ENCODE measurements at places on chromosomes 13 and 19. TPM values are rescaled to one million over a fixed set of nuclear protein-coding genes. Genes with fewer than 3 reads are reported as not detected.

FAM83E gene
- 0.16 TPM for polyA plus RNA-seq

- DNase-seq, result no peak
These were observed 6.3 kb downstream of the IRGQ start for GRCh38 chr19:43589678-43590077.

DNA sequence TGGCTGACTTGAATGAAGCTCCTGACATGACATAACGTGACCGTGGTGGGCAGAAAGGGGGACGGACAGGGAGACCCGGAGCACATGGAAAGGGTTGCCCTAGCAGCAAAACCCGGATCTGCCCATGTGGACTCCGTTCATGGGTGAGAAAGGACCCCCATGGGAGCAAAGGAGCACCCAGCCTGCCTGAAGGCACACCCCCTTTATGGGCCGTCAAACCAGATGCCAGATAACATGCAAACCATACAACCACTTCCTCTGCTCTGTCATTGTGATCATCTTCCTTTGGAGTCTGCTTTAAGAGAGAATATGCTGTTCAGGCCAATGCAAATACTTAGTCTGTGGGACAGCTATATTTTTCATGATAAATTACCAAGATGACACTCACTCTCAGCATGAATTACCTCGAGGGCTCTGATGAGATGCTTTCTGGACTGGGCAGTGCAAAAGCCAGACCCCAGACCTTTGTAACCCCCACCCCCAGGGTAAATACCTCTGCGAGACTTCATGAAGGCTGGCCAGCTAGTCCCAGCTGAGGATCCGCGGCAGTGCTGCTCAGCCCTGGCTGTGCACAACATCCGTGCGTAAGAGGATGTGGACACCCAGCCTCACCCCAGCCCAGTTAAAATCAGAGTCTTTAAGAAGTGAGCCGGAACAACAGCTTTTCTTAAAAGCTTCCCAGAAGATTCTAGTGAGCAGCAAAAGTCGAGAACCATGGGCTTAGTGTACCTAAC is 126.6 kb downstream of the USP12 start:
- no peak for DNase-seq

- no peak for DNase-seq
These were observed at the start of gene CCDC169 for GRCh38 chr13:36297366-36298338. Gene CCDC169, minus strand, starts transcription at chr13:36297814. Its CDS starts 95 bp downstream, at chr13:36297719.

DNA sequence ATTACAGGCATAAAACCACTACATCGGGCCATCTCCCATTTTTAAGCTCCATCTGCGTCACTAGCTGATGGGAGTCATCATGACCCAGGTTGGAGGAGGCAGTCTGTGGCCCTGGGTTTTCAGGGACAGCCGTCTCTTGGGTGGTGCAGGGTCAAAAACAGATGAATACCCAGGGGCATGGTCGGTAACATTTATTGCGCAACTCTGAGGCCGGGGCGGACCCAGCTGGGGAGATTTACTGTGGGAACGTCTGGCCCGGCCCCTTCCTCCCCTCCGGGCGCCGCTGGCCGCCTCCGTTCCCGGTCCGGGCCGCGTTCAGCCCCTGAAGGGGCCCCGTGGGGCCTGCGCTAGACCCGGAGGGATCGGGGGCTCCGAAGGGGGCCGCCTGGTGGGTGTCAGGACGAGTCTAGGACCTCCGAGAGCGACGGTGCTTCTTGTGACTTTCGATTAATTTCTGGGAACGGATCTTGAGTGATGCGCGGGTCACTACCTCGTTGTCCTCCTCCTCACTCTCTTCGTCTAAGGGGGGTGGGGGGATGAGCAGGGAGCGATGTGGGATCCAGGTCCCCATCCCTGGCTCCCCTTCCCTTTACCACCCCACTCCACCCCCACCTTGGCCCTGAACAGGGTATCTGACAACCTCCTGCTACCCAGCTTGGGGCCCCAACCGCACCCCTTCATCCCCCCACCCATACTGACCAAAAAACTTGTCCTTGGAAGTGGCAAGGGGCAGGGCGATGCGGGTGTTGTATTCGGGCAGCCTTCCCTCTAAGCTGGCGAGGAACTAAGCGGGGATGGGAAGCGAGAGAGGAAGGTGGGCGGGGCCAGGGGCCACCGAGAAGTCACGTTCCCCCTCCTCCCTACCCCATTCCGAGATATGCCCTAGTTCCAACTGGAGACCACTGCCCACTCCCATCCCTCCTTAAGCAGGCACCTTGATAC is 1.6 kb upstream of the RGL3 start:
- DNase-seq, result no peak

DNA sequence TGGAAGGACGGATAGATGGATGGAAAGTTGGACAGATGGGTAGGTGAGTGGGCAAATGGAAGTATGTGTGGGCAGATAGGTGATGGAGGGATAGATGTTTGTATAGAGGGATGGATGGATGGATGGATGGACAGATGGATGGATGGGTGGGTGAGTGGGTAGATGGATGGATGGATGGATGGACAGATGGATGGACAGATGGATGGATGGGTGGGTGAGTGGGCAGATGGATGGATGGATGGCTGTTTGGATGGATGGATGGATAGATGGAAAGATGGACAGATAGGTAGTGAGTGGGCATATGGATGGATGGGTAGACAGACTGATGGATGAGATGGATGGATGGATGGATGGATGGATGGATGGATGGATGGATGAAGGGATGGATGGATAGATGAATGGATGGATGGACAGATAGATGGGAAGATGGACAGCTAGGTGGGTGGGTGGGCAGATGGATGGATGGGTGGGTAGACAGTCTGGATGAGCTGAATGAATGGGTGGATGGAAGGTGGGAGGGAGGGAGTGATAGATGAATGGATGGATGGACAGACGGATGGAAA is 74.9 kb upstream of the KCTD15 start:
- no peak for DNase-seq

ZIM2 gene
- polyA plus RNA-seq, result not detected

DNA sequence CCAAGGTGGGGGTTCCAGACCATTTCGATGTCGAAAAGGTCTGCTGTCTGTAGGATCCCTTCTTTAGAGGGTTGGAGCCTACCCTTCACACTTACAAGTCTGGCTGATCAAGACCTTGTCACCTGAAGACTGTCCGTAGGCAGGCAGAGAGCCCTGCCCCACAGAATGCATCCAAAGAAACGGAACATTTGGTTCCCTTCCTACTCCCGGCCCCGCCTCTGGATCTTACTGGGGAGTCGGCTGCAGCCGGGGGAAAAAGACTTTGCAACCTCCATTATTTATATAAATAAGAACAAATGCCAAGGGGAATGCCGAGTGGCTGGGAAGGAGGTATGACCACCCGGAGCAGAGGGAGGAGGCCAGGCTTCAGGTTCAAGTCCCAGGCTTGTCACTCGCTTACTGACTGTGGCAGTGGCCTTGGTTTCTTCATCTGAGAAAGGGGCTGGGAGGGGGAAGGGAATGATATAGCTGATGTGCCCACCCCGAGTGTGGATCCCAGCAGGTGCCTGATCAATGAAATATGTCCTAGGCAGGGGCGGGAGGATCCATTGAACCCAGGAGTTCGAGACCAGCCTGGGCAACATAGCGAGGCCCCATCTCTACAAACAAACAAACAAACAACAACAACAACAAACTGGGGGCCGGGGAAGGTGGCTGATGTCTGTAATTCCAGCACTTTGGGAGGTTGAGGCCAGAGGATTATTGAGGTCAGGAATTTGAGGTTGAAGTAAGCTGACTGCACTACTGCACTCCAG is 48.7 kb downstream of the RFX2 start:
- DNase-seq, result no peak

- DNase-seq, result no peak
These were observed 32.3 kb upstream of the GJB6 start for GRCh38 chr13:20264271-20265018.
